GM19239 (cell line): ENCODE measurements at places on chromosomes 1 and 21.

DNA sequence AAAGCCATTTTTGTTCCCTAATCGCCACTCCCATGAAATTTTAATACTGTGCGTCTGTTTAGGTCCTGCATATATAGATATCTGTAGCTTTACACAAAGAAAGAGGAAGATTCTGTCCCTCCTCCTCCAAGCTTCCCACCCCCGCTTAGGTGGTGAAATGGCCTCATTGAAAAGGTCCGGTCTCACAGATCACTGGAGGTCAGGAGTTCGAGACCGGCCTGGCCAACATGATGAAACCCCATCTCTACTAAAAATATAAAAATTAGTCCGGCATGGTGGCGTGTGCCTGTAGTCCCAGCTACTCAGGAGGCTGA is 20.9 kb downstream of the SLC2A7 start:
- DNase-seq: no peak

DNA sequence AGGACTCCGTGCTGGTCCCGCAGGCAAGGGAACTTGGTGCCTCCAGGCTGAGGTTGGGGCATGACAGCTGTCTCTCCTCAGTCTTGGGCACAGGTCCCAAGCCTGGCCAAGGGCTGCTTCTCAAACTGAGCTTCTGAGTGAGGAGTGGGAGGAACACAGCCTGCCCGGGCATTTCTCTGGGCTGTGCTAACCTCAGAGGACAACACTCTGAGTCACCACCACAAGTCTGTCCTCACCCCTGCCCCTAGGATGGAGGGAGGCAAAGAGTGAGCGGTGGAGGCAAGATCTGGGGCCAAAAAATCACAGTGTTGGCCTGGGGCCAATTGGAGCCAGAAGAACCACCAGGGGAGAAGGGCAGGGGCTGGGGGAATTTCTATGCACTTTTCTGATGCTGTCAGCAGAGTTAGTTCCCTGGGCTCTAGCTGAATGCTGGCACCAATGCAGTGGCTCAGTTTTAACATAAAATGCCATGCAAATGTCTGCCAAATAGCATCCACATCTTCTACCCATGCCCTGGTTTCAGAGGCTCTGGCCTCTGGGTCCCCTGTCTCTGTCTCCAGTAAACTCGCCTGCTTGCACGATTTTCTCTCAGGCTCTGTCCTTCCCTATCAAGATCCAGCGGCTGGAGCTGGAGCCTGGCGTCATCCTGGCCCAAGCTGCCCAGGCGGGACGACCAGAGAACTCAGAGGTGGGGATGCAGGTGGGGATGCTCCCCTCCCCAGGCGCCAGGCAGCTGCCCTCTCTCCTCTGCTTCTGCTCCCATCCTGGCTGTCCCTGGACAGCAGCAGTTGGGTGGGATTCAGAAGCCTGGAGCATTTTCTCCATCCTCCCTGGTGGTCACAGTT is 11.0 kb upstream of the CDK18 start:
- DNase-seq: no peak

DNA sequence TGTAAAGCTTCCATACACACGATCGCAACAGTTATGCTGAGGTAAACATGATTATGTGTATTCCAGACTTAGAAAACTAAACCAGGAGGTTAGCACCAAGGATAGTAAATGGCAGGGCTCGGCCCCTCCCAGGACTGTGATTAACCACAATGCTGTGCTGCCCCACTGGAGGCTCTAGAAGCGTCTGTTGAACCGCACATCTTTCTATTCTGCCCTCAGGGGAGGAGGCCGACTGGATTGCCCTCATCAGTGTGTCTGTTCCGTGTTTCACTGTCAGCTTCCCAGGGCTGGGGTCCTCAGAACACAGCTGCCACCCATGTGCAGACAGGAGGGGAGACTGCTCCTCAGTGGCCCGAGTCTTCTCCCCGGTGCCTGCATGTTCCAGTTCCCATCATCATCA is 12.8 kb upstream of the ASCL5 start:
- DNase-seq: no peak

- DNase-seq: no peak
These were observed 1.7 kb downstream of the FOXO6 start for GRCh38 chr1:41362749-41363590.

- no peak for DNase-seq
These were observed 9.7 kb upstream of the CLCC1 start for GRCh38 chr1:108972951-108973350.

DNA sequence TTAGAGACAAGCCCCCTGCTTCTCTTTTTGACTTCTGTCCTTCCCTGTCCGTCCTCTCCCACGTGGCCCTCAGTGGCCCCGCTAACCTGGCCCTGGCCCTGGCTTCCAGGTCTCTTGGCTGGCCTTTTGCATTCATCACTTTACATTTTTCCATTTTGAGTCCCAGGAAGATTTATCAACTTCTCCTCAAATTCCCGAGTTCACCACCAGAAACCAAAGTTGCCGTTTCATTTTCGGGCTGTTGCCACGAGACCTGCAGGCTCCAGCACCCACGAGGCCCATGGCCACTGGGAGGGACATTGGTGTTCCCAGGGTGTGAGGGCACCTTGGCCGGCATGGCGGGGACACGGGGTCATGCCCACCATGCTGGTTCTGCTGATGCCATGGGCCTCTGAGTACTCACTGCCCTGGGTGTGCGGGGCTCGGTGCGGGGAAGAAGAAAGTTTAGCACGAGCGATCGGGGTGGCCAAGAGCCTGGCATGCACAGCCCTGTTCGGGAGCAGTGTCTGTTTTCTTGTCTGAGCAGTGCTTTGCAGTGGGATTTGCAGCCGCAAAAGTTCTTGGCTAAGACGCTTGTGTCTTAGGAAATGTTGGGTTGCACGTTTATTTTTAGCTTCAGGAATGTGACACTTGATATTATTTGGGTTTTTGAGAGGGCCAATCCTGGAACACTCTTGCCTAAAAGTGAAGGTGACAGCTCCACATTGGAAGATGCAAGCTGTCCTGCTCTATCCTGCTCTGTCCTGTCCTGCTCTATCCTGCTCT is 40.4 kb upstream of the ADARB1 start:
- DNase-seq: no peak

DNA sequence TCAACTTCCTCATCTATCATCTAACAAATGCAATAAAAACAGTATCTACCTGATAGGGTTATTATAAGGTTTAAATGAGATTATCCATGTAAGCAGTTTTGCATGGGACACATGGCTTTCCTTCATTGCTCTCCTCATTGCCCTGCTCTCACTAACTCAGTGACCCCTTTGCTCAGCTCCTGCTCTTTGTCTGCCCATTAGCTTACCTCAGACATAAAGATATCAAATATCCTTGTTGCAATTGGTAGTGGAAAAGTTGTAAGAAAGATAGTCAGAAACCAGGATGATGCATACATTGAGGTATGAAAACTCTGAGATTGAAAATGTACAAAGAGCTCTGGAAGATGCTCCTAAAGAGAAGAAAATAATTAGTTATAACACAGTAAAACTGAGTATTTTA is 89.8 kb downstream of the EVI5 start:
- no peak for DNase-seq

DNA sequence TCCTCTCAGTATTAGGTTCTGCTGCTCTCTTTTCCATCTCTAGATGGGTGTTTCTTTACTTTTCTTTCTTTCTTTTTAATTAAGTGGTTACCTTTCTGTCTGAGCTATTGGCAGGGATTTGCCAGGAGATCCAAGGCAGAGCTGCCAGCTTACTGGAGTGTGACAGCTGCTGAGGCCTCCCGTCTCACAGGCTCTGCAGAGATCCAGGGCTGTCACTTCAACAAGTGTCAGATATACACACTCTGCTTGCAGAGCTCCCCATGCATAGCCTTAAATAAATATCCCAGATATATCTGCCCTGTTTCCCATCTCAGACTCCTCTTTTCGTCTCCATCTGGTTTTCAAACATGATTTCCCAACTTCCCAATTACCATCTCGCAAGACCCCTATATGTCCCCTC is 124.3 kb downstream of the NOS1AP start:
- no peak for DNase-seq

DNA sequence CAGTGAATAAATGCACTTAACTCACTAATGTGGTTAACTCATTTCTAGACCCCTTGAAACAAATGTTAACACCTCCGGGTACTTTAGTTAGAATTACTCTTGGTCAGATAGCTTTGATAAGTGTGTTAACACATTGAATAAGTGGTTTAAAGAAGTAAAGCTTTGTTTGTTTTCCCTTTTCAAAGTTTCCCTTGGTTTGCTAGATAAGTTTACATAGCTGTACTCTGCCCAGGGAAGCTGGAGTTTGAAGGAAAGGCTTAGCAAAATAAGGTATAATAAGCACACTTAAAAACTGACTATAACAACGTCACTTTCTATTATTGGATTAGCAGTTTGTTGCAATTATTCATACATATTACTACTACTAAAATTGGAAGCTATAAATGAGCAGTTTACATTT is 1233.9 kb upstream of the ADGRL2 start:
- no peak for DNase-seq

- DNase-seq: no peak
These were observed 54.2 kb downstream of the HSPG2 start for GRCh38 chr1:21882721-21883415.

DNA sequence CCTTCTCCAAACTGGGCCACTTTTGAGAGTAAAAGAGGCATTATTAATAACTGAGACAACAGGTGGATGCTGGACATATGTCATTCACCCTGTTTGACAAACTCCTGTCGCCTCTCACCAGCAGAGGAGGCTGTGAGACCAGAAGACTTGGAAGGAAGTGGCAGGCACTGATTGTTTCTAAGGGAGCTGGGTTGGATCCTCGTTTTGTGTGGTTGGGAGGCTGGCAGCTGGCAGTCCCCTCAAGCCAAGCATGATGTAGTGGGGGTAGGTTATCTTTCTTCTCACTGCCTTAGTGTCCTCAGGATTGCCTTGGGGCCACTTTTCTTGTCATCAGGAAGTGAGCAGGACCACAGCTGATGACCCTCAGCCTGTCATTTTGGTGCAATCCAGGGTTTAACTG is 86.5 kb upstream of the KCNJ15 start:
- DNase-seq: no peak

GRCh38 chr1:99227056-99227897 is 37.0 kb upstream of the PLPPR4 start:
- no peak for DNase-seq

DNA sequence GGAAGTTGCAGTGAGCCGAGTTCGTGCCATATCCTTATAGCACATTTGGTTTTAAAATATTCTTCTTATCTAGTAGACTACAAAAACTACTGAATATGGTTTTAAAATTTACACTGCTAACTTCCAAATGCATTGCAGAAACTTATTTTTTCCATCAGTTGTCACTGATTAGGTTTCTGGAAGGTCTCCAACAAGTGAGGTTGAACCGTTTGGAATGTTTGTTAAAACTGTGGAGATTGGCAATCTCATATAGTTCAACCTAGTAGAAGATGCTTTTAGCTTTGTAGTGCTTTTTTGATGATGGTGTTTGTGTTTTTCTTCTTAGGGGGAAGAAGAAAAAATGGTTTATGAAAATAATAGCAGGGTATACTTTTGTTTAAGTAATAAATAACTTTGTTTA is 12.9 kb downstream of the CENPF start:
- no peak for DNase-seq

GRCh38 chr1:5847013-5847659 is 145.1 kb downstream of the NPHP4 start:
- no peak for DNase-seq

- no peak for DNase-seq
These were observed 1.5 kb downstream of the CA6 start for GRCh38 chr1:8947127-8947691.

DNA sequence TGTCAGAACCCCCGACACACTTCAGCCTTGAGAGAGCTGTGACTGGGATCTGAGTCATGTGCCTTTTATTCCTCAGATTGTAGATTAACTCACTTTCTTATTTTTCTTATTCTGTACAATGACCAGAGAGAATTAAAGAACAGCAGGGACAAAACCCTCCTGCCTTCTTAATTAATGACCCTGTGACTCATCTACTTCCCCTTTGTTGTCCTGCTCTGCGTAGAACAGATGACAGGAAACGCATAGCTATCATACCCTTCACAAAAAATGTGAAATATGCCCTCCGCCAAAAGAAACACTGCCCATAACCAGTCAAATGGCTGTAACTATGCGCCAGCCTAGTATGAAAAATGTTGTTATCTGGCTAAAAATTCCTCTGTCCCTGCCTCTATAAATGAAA is 9.1 kb upstream of the PADI2 start:
- no peak for DNase-seq

GRCh38 chr1:24222793-24223192 is 35.7 kb upstream of the IFNLR1 start:
- no peak for DNase-seq

DNA sequence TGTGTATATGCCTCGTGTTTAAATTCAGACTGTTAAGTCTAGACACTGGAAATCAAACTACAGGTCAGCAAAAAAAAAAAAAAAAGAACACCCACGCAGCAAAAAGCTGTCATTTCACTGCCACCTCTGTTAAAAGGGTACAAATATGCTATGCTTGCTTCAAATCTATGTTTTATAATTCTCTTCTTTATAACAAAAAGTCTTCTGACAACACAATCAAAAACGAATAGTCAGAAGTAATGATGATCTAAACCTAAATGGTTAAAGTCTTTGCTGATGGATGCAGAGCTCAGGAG is 438.9 kb downstream of the SMYD3 start:
- DNase-seq: no peak

DNA sequence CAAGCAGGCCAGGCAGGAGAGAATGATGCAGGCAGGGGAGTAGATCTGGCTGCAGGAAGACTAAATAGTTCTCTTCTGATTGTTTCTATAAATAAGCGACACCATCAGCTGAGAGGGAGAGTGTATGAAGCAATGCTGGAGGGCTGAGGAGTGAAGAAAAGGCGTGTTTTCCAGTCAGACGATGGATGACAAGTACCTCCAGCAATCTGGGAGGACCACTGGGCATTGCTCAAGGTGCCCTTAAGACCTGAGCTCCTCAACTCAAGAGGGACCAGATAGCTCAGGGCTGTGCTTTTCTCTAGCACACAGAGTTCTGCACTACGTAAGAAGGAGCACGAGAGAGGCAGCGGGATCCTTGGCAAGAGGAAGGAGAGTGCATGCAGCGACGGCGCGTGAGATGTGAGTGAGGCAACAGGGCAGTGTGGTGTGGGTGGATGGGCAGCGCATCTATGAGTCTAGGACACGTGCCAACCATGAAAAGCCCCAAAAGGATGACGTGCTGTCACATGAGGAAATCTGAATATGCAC is 36.0 kb downstream of the PABPC4 start:
- no peak for DNase-seq

DNA sequence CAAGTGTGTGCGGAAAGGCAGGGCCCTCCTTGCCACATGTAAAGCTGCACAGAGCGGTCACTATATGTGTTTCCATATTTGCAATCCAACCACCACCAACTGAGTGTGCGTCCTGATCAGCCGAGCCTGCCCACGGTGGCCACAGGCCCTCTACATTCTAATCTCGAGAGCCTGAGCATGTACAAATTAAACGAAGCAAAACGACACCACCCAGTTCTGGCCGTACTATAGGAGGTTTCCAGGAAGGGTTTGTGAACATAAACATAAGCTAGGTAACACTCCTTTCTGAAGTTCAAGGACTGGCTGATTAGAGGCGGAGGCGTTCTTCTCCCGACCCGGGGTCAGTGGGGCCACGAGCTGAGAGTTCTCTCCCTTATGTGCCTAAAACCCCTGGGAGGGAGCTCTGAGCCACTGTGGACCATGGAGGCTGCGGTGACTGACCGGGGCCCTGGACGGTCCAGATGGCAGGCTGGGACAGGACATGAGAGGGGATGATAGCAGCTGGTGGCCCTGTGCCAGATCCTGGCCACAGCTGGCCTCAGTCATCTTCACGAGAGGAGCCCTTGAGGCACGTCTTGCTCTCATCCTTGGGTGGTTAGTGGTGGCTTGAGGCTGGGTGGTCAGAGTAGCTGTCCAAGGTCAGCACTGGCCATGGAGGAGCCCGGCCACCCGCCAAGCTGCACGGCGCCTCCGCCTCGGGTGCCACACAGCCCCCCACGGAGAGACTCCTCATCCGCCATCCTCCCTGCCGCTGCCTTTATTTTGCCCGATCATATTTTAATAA is 39.1 kb upstream of the TRAPPC10 start:
- DNase-seq: no peak
